Aorta (tissue), 5 donors: ENCODE measurements at places on chromosomes 16 and 17. TPM values are rescaled to one million over a fixed set of nuclear protein-coding genes. Genes with fewer than 3 reads are reported as not detected.

DNA sequence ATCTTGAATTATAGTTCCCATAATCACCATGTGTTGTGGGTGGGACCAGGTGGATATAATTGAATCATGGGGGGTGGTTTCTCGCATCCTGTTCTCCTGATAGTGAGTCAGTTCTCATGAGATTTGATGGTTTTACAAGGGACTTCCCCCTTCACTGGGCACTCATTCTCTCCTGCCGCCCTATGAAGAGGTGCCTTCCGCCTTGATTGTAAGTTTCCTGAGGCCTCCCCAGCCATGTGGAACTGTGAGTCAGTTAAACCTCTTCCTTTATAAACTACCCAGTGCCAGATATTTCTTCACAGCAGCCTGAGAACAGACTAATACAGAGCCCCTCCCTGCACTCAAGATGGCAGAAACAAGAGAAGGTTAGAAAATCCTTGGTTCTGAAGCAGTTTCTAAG lies 26.4 kb downstream of the LDAF1 start:
- H3K27me3 ChIP-seq = no peaks in the 10 kb centered on the region
- H3K4me3 ChIP-seq = no peak overlapping the region
- peaks cover 4% of the 10 kb centered on the region for H3K36me3 ChIP-seq
- no peak for DNase-seq
- no peak overlapping the region for H3K27ac ChIP-seq

DNA sequence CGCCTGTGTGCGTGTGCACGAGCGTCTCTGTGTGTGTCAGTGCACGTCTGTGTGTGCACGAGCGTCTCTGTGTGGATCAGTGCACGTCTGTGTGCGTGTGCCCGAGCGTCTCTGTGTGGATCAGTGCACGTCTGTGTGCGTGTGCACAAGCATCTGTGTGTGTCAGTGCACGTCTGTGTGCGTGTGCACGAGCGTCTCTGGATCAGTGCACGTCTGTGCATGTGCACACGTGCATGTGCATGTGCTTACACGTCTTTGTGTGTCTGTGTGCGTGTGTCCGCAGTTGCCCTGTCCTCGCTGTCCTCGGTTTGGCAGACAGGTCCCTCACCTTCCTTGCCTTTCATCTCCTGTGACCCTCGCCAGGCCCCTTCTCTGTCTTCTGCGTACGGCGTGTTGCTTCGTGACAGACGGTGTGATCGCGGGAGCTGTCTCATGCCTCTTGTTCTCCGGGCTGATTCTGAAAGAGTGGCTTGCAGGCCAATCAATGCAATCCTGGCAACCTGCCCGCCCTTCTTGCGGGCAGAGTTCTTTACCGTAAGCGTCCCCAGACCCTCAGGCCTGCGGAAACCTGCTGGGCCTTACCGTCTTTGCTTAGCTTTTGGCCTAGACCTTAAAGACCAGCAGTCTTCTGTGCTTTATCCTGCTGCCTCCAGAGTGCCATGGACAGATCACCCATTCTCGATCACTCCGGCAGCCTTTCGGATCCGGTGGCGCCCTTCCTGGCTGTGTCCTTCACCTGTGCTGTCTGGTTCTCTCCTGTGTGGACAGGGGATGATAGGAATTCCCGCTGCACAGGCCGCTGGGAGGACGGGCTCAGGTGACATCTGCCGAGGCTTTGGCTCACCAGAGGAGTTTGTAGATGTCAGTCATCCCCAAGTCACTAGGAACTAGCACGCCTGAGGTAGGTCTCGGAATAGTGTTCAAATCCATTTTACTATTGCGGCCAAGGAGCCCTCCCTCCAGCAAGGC lies 18.5 kb downstream of the MLYCD start:
- no peak overlapping the region for H3K27ac ChIP-seq
- H3K4me3 ChIP-seq = no peak overlapping the region
- peaks cover 19% of the 10 kb centered on the region for H3K36me3 ChIP-seq
- H3K27me3 ChIP-seq = no peaks in the 10 kb centered on the region

- H3K27ac ChIP-seq = no peak overlapping the region
- no peaks in the 10 kb centered on the region for H3K36me3 ChIP-seq
- H3K4me3 ChIP-seq = no peak overlapping the region
- no peaks in the 10 kb centered on the region for H3K27me3 ChIP-seq
- no peaks in the 10 kb centered on the region for H3K4me1 ChIP-seq
These were observed 6.6 kb upstream of the VASN start for GRCh38 chr16:4365014-4365406.

GRCh38 chr17:45138911-45139532 lies 3.5 kb downstream of the ACBD4 start:
- peak; percentile 64 for DNase-seq
- no peak overlapping the region for H3K27ac ChIP-seq
- H3K4me1 ChIP-seq = no peaks in the 10 kb centered on the region
- no peaks in the 10 kb centered on the region for H3K27me3 ChIP-seq
- H3K36me3 ChIP-seq = no peaks in the 10 kb centered on the region

GRCh38 chr17:27541301-27542023 lies 85.2 kb downstream of the KSR1 start:
- H3K36me3 ChIP-seq = no peaks in the 10 kb centered on the region
- no peak overlapping the region for H3K27ac ChIP-seq
- no peak overlapping the region for H3K4me3 ChIP-seq
- H3K27me3 ChIP-seq = no peaks in the 10 kb centered on the region

DNA sequence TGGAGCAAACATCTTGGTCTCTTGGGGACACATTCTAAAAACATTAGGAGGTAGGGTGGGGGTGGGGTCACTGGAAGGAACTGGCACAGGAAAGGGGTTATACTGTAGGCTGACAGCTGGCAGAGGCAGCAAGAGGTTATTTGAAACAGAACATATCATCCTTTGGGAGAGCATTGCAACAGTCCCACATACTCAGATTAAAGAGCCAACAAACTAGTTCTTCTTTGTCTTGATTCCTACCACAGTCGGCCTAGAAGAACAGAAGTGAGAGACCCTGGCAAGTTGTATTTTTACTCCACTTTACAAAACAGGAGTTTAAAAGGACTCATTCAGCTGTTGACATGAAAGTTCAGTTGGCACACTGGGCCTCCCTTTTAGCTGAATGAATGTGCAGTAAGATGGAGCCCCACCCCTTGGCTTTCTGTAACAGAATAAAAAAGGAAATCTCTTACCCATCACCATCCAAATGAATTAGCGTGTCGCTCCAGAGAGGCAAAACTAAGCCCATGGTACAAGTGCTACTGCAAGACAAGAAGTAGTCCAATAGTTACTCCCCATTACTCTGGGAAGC lies 54.6 kb upstream of the CORO6 start:
- no peak for DNase-seq
- H3K4me3 ChIP-seq = no peak overlapping the region
- no peaks in the 10 kb centered on the region for H3K27me3 ChIP-seq
- H3K27ac ChIP-seq = no peak overlapping the region
- peaks cover 4% of the 10 kb centered on the region for H3K4me1 ChIP-seq
- no peaks in the 10 kb centered on the region for H3K36me3 ChIP-seq

GRCh38 chr17:8740486-8740885 lies 4.2 kb downstream of the CCDC42 start:
- H3K4me3 ChIP-seq = no peak overlapping the region
- no peaks in the 10 kb centered on the region for H3K36me3 ChIP-seq
- DNase-seq = no peak
- H3K4me1 ChIP-seq = no peaks in the 10 kb centered on the region
- no peak overlapping the region for H3K27ac ChIP-seq
- no peaks in the 10 kb centered on the region for H3K27me3 ChIP-seq

DNA sequence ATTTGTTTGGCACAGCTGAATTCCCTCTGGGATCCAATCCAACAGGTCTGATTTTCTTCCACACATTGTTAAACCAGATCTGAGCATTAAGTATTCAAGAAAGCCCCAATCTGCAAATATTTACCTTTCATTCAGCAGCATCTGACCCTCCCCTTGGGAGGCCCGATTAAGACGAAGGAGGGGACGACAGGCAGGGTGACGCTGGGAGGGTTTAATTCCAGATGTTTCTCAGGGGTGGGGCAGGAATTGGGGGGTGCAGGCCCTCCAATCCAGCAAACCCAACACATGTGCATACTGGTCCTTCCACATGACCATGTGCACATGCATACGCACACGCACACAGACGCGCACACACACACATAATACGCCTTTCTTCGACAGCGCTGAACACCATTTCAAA lies 240.5 kb downstream of the GSG1L start:
- H3K27me3 ChIP-seq = no peaks in the 10 kb centered on the region
- no peaks in the 10 kb centered on the region for H3K4me1 ChIP-seq
- H3K27ac ChIP-seq = no peak overlapping the region
- H3K36me3 ChIP-seq = peaks cover 2% of the 10 kb centered on the region

GRCh38 chr17:9865586-9865985 lies 39.5 kb downstream of the RCVRN start:
- H3K27me3 ChIP-seq = no peaks in the 10 kb centered on the region
- H3K4me3 ChIP-seq = no peak overlapping the region
- H3K4me1 ChIP-seq = no peaks in the 10 kb centered on the region
- DNase-seq = no peak
- H3K36me3 ChIP-seq = no peaks in the 10 kb centered on the region

DNA sequence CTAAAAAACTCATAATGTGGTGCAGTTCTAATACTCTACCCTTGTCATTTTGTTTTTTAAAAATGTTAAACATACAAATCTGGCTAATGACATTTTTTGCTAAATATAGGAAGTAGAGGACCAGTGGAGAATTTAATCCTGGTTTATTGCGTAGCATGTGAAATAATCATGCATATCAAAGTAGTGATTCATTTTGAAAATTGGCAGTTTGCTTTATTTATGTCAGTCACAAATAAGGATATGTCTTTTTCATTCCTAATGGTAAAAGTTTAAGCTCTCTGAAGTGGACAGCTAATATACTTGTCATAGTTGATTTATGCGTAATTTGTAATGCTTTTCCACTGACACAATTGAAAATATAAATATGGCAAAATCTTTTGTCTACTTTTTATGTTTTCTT lies 224.2 kb downstream of the BCAS3 start:
- DNase-seq = no peak
- H3K36me3 ChIP-seq = no peaks in the 10 kb centered on the region
- H3K27ac ChIP-seq = no peak overlapping the region
- no peaks in the 10 kb centered on the region for H3K27me3 ChIP-seq
- no peaks in the 10 kb centered on the region for H3K4me1 ChIP-seq

- H3K36me3 ChIP-seq = no peaks in the 10 kb centered on the region
- H3K4me3 ChIP-seq = peak overlapping the region; percentile 32
- no peak for DNase-seq
- H3K27me3 ChIP-seq = no peaks in the 10 kb centered on the region
- no peak overlapping the region for H3K27ac ChIP-seq
- H3K4me1 ChIP-seq = no peaks in the 10 kb centered on the region
These were observed 765 bp upstream of the ADORA2B start for GRCh38 chr17:15943971-15944758.

- H3K4me3 ChIP-seq = no peak overlapping the region
- no peaks in the 10 kb centered on the region for H3K36me3 ChIP-seq
- H3K27me3 ChIP-seq = peaks cover 4% of the 10 kb centered on the region
These were observed 1.2 kb upstream of the HS3ST6 start for GRCh38 chr16:1919327-1919998.

MT2A gene
- 320 TPM for polyA plus RNA-seq

TNFRSF17 gene
- polyA plus RNA-seq = not detected

ADGRG1 gene
- polyA plus RNA-seq = 1.2 TPM

CNTNAP1 gene
- polyA plus RNA-seq = 1.0 TPM

MEIOB gene
- polyA plus RNA-seq = not detected
